ENCODE measurements at places on chromosomes 6 and 20.
A peak's percentile ranks its signal among the peaks of the same experiment; 100 is the strongest.

DNA sequence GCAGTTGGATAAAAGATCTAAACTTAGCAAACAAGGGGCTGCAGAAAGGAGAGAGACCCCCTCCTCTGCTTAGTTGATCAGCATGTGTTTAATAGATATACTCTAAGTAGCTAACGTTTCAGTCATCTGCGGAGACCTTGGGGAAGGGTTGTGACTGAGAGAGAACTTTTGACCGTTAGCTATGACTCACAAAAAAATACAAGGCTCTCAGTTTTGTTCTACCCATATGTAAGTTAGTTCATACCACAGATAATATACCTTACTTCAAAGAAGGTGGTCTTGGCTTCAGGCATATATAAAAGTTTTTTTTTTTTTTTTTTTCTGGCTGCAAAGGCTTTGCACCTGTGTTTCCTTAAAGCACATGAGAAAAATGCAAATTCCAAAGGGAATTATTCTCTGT lies 258.9 kb downstream of the GJA1 start:
- no peak for DNase-seq

DNA sequence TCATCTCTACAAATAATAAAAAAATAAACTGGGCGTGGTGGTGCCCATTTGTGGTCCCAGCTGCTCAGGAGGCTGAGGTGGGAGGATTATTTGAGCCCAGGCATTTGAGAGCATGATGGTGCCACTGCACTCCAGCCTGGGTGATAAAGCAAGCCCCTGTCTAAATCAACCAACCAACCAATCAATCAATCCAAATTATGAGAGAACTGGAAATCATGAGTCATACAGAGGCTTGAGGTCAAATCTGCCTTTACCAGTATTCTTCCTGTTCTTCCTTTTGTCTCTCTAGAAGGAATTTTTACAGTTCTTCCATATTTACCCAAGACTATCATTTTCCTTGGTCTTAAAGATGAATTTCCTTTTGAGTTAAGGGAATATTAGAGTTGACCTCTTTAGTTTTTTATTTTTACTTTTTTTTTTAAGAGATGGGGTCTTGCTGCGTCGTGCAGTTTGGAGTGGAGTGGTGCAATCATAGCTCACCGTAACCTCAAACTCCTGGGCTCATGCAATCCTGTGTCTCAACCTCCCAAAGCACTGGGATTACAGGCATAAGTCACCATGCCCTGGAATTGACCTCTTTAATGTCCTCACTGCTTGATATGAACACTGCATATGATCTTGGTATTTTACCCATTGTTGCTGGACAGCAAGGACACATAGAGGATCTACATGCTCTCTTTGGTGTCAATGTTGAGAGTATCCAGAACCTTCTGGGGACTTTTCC lies 44.1 kb upstream of the TXNDC5 start:
- no peak for DNase-seq

DNA sequence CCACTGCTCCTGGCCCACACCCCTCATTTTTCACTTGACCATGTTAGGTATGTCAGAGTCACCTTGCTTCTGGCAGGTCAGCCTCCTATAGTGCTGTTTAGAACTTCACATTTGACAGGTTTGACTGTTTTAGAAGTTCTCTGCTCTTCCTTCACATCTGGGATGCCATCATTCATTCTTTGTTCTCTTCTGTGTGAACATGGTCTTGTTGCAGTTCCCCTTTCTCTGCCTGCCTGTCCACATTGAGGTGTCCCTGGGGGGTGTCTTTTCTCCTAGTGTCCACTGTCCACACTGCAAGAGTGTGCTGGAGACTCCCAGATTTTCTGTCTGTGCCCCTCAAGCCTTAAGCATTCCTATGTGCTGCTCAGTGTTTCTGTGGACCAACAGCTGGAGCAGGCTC lies 89.5 kb downstream of the JARID2 start:
- DNase-seq: no peak

- no peak for DNase-seq
These were observed 608.4 kb upstream of the AGPAT4 start for GRCh38 chr6:161882196-161882765.

DNA sequence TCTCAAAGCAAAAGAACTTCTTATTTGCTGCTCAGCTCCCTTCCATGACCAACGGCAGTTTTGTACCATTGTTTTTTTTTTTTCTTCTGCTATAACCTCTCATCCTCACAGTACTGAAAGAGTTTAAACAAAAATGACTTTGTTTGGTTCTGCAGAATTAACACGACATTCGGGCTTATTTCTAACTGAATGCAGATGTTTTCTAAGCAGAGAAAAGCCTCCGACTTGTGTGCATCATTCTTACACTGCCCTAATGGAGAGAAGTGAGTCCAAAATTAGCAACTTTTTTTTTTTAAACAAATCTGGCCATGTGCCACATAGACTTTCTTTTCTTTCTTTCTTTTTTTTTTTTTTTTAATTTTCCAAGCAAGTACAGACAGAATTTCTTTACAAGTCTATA lies 382.7 kb downstream of the HDGFL1 start:
- no peak for DNase-seq

DNA sequence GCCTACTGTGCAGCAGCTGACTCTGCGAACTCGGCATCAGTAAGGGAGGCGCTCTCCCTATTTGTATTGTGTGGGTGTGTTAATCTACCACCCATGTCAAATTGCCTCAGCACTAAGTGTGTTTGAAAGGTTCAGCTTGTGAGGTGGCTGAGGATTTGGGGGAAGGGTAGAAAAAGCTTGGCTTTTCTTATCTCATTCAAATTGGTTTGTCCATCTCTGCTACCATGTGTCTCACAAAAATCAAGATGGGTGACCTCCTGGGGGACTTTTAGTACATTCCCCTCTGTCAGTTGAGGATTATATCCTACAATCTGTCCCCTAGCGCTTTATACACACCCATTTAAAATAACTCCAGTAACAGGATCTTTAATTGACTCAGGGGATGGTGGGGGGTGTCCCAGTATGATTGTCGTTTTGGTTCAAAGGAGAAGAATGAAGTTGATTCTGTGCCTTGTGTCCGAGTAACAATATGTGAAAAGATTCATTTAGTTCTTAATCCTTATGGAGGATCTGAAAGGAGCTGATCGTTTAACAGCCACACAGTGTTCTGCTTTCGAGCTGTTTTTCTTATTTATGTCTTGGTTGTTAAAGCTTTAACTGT lies 609.6 kb downstream of the PKHD1 start:
- no peak for DNase-seq

DNA sequence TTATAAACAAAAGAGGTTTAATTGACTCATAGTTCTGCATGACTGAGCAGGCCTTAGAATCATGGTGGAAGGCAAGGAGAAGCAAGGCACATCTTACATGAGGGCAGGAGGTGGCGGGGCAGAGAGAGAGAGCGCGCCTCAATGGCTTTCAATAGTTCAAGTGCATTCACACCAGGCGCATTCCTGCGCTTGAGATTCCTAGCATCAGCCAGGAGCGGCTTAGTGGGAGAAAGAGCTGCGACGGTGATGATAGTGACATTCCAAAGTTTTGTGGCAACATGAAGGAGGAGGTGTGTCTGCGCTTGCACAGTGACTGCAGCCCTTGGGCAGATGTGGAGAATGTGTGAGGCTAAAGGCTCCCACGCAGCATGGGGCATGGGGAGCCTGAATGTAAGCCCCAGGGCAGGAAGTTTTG lies 25.0 kb upstream of the EMILIN3 start:
- DNase-seq: no peak

- DNase-seq: no peak
These were observed 285.8 kb upstream of the PRND start for GRCh38 chr20:4435671-4436455.

DNA sequence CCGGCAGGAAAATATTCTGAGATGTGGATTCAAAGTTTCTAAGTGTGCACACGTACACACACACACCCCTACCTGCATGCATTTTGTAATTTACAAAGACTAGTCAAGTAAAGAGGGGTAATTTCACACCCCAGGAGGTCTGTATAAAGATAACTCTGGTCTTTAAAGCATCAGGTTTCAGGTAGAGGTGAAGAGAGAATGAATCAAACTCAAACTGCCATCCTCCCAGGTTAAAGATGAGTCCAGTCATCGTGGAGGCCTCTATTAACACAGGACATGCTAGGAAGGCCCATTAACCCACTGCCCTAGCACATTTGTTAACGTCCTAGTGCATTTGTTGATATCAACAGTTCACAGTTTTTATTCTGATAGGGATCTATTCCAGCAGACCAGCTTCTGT lies 3.5 kb upstream of the HLA-DRA start:
- no peak for DNase-seq

DNA sequence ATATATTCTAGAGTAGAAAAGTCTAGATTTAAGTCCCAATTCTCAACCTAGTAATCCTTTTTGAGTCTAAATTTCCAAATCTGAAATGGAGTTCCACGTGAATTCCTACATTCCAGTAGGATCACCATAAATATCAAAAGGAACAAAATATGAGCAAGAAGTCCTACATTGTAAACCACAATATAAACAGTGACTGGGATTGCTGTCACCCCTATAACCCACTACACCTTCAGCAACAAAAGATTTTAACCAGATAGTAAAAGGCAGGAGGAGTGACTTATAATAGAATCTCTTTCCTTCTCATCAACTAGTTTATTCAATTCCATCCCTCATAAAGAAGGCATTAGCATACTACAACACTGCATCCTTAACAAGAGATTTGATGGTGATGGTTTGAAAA lies 210.6 kb downstream of the KIF16B start:
- DNase-seq: no peak

DNA sequence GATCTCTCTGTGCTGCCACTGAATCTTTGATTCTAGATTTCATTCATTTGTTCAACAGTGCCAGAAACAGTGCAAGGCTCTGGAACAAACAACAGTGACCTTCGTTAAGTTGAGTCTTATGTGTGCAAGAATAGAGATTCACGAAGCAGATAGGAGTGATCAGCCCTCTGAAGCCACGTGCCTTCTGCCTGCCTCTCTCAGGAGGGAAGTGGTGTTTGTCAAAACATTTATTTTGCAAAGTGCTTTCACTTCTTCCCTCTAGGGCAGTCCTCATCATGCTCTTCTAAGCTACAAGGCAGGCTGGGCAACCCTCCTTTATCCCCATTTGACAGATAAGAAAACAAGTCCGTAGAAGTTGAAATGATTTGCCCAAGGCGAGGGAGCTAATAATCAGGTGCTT lies 204.3 kb downstream of the TFAP2C start:
- DNase-seq: no peak

GRCh38 chr20:59778615-59779200 lies 154.7 kb downstream of the SYCP2 start:
- no peak for DNase-seq

DNA sequence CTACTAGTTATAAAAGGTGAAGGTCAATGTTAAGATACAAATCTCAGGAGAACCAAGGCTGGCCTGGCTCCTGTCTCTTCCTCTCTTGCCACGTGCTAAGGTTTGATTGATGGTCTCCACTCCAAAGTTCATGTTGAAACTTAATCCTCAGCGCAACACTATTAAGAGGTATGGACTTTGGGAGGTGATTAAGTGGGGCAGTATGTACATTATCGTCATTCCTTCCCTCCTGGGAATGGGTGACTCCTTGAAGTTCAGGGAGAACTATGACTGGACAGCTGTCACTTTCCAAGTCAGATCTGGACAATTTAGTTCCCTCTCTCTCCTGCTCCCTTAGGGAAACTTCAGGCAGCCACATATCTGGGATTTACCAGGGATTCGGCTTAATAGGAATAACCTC lies 50.5 kb downstream of the KCNK5 start:
- no peak for DNase-seq

DNA sequence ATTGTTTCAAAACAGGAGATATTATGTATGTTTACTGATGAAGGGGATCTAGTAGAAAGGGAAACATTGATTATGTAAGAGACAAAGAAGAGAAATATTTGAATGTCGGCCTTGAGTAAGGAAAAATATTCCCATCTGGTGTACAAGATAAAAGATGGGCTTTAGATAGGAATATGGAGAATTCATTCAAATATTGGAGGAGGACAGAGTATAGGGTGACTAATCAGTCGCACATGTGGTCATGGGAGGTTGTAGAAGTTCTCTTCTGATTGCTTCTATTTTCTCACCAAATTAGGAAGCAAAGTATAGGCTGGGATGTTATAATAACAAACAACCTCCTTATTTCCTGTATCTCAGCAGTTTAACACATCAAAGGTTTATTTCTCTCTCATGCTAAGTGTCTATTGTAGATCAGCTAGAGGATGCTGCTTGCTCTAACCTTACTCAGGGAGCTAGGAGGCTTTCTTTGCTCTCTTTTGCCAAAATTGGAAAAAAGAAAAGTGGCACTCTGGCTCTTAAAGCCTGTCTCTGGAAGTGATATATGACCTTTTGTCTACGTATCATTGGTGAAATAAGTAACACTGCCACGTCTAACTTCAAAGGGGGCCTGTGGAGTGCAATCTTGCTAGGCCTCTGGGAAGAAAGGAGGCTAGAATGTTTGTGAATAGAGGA lies 1.2 kb upstream of the HDDC2 start:
- peak; percentile 41 for DNase-seq
